Substantia nigra (tissue), 51 donors: ENCODE measurements at places on chromosomes 7 and 10.

GRCh38 chr7:92595281-92595680, 5.1 kb upstream of the FAM133B start:
- DNase-seq = no peak

GRCh38 chr10:69338133-69338456, 59.8 kb downstream of the HK1 start:
- DNase-seq = no peak

DNA sequence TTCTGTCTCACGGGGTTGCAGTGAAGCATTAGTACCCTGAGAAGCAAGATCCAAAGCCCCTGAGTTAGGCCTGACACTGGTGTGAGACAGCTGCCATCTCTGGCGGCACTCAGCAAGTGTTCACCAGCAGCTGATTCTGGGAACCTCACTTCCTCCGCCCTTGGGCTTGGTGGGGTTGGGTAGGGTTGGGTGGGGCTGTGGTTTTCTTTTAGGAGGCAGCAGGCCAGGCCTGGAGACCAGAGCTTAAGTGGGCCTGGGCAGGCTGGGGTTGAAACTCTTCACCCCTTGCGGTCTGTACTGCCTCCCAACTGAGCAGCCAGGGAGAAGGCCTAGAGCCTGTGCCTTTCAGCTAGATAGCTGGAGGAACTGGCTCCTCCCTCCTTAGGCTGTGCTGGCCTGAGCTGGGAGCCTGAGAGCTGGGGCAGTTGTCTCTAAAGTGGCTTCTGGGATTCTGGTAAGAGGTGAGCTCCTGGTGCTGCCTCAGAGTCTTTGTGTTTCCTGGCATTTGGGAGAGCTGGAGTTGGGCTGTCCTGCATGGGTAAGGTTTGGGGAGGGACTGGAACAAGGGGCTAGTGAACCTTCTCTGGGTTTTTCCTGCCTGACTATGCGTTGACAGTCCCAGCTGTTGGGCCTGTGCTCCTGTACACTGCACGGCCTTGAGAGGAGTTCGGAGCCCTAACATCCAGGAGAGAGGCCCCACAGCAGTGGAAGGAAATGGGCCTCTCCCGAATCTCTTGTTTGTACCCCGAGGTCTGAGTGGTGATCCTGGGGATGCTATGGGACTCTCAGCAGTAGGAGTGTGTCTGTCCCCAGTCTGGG, 5.1 kb downstream of the TSPAN14 start:
- no peak for DNase-seq

DNA sequence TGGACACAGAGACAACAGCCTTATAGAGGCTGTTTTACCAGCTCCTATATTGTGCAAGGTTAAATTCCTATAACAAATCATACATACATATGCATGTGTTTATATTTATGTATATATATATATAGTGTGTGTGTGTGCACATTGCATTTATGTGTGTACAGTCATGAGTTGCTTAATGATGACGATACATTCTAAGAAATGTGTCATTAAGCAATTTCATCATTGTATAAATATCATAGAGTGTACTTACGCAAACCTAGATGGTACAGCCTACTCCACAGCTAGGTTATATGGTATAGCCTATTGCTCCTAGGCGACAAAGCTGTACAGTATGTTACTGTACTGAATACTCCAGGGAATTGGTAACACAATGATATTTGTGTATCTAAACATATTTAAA, 30.1 kb upstream of the TNKS2 start:
- no peak for DNase-seq

GRCh38 chr10:15461353-15462108, 90.4 kb upstream of the FAM171A1 start:
- DNase-seq = no peak

- no peak for DNase-seq
Observed at GRCh38 chr7:157846271-157846670, 509.5 kb downstream of the DNAJB6 start.

GRCh38 chr7:111098926-111099250, 8.0 kb downstream of the LRRN3 start:
- no peak for DNase-seq

- no peak for DNase-seq
Observed at GRCh38 chr7:99806839-99807478, 20.9 kb upstream of the CYP3A43 start.

DNA sequence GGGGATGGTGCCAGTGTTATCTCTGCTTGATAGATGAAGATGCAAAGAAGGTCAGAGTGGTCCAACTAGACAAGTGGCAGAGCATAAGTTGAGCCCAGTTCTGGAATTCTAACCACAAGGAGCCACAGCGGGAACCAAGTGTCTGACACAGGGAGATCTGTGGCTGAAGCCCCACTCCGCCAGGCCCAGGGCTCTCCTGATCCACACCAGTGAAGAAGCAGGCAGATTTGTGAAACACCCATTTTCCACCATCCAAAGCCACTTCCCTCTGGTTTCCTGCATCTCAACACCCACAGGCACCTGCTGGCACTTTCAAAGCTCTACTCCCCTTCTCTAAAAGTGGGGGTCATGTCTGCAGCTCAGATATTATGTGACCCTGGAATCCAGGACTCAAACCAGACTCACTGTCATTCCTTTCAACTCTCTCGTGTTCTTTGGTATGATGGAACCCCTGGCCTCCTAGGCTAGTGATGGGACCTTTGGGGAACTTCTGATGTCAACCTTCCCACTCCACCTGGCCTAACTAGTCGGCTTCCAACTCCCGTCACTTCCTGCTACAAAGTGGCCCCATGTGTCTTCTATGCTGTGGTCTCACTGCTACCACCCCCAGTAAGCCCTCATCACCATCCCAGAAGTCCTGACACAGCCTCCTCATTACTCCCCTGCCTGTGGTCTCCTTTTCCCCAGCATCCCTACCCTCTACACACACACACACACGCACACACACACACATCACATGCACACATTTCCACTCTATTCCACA, 177.6 kb downstream of the GRID1 start:
- no peak for DNase-seq
